ENCODE measurements at places on chromosomes 1 and 21. TPM values are rescaled to one million over a fixed set of nuclear protein-coding genes. Genes with fewer than 3 reads are reported as not detected.

MANEAL gene
- total RNA-seq: 2.0 TPM

SHE gene
- total RNA-seq: 66.0 TPM

ZNF281 gene
- 28.9 TPM for total RNA-seq

GJA8 gene
- not detected for total RNA-seq

VCAM1 gene
- 15.0 TPM for total RNA-seq

BGLAP gene
- total RNA-seq: 0.19 TPM

Data from vein endothelial cell (primary cell).